T47D (cell line): ENCODE measurements at places on chromosomes 3 and 15.

DNA sequence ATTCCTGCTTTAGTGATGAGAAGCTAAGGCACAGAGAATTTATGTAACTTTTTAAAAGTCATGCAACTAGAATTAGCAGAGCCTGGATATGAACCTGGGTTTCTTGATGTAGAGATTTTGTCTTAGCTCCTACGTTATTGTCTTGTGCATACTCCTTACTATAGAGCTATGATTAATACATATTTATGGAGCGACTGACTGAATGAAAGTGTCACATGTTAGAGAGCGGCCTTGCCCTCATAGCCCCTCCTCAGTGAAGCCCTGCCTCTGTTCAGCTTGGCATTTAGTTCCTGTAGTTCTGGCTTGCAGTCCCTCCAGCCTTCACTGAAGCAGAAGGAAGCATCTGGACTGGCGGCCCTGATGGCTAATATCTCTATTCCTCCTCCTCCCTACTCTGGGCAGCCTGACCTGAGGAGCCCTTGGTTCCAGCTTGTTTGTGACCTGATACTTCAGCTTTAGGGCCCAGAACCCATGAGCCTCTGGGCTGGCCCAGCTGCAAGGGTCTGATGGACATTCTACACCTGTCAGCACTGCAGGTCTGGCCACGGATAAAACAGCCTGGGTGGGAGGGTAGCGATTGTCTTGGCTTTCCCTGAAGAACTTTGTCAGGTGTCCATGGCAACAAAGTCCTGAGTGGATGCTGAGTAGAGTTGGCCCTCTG lies 13.4 kb upstream of the AGBL1 start:
- DNase-seq: no peak

GRCh38 chr3:83131236-83131635 lies 1369.8 kb upstream of the GBE1 start:
- DNase-seq: no peak

DNA sequence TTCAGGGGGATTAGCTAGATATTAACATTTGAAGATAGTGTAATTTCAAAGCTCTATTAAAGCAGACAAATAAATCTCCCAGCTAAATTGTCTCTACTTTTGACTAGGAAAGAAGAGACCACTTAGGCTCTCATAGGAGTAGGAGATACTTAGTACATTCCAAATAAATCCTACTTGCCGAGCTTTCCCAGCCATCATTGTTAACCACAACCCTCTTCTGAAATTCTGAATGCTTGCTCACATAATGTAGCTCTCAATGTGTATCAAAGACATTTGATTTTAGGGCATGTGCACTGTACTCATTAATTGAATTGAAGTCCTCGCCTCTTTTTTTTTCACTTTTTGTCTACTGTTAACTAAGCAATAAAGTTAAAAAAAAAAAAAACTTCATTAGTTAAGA lies 598.2 kb upstream of the ADAMTS9 start:
- DNase-seq: no peak

DNA sequence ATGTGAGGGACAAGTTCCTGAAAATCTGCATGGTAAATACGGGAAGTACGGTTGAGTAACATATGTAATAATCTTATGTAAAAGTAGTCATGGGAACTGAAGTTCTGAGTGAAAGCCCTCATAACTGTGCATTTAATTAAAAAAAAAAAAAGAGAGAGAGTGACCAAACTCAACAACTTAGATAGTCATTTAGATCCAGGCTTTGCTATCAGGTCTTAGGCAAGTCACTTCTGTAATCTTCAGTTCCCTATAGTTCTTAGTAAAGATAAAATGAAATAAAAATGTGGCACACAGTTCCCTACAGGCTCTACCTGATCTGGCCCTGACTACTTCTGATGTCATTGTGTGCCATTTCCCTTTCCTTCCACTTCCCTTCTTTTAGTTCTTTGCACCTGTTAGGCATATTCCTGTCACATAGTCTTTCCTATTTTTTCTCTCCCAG lies 15.0 kb downstream of the RNF111 start:
- no peak for DNase-seq

GRCh38 chr15:59221511-59222505 lies 15.2 kb downstream of the LDHAL6B start:
- DNase-seq: no peak

DNA sequence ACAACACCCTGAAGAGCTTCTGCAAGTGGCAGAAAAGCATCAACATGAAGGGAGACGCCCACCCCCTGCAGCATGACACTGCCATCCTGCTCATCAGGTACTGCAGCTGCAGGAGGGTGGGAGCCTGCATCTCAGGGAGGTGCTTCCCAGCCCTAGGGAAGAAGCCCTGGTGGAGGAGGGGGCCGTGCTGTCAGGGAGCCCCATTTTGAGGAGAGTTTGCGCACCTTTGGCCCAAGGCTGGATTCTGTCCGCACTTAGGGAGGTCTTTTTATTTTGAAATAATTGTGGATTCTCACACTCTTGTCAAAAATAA lies 42.1 kb downstream of the SAXO2 start:
- no peak for DNase-seq

- DNase-seq: no peak
These were observed 16.7 kb upstream of the TBC1D21 start for GRCh38 chr15:73856458-73857192.

DNA sequence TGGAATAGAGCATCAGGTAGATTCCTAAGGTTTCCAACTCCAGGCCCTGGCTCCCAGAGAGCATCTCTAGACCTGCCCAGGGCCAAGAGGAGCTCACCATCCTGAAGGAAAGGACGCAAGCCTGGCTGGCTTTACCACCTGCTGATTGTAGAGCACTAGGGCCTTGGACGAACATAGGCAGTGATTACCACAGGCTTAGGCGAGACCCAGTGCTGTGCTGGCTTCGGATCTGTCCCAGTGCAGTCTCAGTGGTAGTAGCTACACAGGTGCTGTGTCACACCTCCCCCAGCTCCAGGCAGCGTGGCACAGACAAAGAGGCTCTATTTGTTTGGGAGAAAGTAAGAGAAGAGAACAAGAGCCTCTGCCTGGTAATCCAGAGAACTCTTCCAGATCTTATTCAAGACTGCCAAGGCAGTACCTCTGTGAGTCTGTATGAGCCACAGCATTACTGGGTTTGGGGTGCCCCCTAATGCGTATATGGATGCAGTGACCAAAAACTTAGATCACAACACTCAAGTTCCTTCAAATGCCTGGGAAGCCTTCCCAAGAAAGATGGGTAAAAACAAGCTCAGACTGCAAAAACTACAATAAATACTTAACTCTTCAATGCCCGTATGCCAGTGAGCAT lies 25.4 kb downstream of the ISG20 start:
- DNase-seq: no peak

DNA sequence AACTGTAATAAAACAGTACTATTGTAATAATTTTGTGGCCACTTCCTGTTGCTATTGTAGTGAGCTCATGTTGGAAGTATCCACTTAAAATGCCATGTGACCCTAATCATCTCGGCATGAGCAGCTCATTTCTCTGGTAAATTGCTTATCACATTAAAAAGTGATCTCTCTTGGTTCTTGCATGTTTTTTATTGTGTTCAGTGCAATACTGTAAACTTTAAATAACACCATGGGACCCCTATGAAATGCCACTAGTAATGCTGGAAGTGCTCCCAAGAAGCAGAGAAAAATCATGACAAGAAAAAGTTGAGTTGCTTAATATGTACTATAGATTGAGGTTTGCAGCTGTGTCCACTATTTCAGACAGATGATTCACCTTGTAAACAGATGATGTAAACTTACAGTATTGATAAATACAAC lies 45.6 kb downstream of the NMD3 start:
- no peak for DNase-seq

DNA sequence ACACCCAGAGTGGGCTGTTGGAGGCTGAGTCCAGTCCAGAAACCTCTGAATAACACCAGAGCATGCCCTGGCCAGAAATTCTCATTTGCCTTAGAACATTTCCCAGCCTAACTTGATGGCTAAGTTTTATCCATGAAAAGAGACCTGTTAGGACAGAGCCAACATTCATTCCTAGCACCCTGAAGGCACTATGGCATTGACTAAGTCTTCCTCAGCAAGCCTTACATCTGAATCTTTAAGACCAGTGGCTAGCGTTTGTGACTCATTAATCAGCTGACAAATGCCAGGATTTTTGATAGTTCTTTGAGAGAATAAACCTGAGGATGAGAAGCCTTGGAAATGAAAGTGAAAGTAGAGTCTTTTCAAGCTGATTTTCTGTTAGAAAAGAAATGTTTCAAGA lies 1087.1 kb upstream of the ALCAM start:
- DNase-seq: peak; percentile 25

DNA sequence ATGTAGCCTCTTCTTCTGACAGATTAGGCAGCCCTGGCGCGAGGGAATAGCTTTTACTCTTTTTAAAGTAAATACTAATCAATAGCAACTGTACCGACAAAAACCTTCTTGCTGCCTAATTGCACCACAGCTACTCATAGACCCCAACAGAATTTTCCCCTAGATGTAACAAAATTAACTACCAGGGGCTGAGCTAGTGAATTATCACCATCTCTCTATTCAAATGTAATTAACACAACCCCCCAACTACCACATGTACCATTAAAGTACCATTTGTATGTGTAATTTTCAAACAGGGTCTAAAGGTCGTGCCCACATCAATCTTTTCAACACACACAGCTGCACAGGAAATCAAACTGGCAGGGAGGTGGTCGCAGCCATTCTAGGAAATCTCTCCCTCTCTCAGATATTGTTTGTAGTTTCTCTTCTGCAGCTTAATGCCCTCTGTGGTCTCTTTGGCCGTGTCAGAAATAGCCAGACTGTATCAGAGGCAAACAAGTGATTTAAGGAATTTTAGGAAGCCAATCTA lies 322.9 kb downstream of the RORA start:
- DNase-seq: no peak

DNA sequence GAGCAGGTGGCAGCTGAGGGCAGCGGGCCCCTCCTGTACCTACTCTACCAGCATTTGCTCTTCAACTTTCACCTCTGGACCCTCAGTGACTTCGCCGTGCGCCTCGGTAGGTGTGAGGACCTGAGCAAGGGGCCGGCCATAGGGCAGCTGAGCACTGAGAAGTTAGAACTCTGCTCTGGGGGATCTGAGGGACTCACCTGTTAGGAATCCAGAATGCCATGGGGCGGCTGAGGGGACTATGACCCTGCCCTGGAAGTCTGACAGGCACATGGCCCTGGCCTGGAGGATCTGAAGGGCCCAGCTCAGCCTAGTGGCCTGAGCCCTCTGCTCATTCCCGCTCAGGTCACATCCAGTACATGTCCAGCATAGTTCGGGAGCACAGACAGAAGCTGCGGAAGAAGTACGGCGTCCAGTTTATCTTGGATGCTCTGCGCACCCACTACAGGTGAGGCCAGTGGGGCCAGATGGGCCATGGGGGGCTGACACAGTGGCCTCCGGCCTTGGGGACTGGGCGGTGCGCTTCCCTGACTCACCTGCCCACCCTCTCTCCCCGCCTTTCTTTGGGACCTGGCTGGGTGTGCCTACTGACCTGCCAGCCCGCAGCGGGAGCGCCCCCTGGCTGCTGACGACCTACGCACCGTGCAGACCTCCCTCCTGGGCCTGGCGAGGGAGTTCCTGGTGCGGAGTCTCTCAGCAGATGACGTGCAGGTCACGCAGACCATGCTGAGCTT lies 18.8 kb downstream of the NBEAL2 start:
- peak; percentile 56 for DNase-seq

GRCh38 chr15:61729646-61730045 lies 330.6 kb downstream of the VPS13C start:
- DNase-seq: no peak

- DNase-seq: no peak
These were observed 43.7 kb downstream of the CHRD start for GRCh38 chr3:184423561-184423960.

GRCh38 chr3:128814519-128815317 lies 64.7 kb upstream of the ACAD9 start:
- DNase-seq: no peak

DNA sequence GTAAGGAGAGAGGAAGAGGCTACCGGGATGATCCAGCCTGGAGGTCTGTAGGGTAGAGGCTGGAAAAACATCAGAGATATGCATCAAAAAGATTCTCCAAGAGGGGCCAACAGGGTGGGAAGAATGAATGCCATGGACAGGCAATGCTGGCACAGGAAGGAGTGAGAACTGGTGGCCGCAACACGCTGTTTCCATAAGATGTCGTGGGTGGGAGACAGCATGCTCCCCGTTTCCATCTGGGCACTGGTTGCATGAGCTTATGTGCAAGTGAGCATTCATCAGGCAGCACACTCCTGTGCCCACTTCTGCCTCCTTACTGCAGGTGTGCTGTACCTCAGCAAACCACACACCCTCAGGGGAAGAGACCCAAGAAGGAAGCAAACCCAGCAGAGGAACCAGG lies 59.4 kb downstream of the GABRB3 start:
- no peak for DNase-seq

DNA sequence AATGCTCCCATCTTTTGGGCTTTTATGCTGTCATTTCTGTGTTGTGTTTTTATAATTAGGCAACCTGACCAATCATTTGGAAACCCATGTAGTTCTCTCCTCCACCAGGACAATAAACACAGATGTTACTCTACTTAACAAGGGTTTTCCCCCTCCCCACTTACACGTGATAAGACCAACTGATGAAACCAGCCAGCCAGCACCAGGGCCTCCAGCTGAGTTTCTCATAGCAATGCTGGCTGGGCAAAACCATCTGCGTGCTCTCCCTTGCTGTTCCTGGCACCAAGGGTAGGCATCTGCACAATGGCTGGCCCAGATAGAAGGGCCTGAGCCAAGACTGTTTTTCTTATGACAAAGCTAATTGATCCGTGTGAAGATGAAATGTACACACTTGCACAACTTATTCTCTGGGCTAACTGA lies 310.4 kb downstream of the PLCL2 start:
- DNase-seq: no peak

GRCh38 chr3:139677388-139678155 lies at the start of gene NMNAT3:
TSS of gene NMNAT3 (minus strand) at chr3:139677972. CDS start at chr3:139627724, 50,248 bp downstream.
- DNase-seq: peak; percentile 89

GRCh38 chr3:87000940-87001339 lies 10.0 kb upstream of the VGLL3 start:
- DNase-seq: no peak

- DNase-seq: no peak
These were observed 99.0 kb downstream of the MEGF11 start for GRCh38 chr15:66154581-66154980.

- peak; percentile 46 for DNase-seq
These were observed 991 bp upstream of the HIGD1A start for GRCh38 chr3:42805141-42805821.

DNA sequence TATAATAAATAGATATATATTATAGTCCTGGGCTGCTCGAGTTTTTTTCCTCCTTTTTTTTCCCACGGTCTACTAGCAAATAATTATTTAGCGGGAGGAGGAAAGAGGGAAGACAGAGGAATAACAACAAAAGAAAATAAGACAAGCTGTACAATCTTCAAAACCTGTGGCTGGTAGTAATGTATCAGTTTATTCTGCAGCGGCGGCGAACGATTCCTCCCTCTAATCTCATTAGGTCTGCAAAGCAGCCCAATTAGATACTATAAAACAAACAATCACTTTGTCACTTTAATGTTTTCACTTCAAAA lies 390 bp upstream of the TLE3 start:
- DNase-seq: no peak

GRCh38 chr15:51004103-51004551 lies 90.6 kb downstream of the TNFAIP8L3 start:
- no peak for DNase-seq

- no peak for DNase-seq
These were observed 50.8 kb downstream of the ZNF148 start for GRCh38 chr3:125324341-125324740.

DNA sequence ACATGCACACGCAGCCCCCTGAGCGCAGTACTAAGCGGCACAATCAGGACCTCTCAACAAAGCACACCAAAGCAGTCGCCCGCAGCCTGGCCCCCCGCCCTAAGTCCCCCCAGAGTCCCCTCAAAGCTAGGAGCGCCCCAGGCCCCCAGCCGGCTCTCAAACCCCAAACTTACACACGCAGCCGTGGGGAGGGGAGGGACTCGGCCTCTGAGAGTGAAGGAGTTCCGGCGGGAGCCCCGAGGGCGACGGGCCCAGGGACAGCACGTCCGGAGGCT lies 5.5 kb downstream of the GATA2 start:
- DNase-seq: no peak
